ENCODE measurements at places on chromosomes 2 and 18.

DNA sequence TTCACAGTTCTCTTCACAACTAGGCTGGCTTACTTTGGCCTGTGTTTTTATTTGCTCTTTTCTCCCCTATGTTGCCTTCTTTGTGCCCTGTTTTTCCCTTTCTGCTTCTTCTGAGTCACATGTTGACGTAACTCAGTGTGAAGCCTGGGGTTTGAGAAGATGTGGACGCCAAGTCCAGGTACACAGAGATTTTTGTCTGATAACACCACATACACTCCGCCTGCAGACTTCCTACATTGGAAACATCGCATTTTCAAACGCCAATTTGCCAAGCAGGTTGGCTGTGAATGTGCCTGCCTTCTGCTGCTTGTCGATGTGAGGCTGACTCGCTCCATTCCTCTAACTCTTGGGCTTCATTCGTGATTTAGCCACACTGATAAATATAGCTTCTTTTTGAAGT, 62.6 kb upstream of the FN1 start:
- DNase-seq, result no peak

DNA sequence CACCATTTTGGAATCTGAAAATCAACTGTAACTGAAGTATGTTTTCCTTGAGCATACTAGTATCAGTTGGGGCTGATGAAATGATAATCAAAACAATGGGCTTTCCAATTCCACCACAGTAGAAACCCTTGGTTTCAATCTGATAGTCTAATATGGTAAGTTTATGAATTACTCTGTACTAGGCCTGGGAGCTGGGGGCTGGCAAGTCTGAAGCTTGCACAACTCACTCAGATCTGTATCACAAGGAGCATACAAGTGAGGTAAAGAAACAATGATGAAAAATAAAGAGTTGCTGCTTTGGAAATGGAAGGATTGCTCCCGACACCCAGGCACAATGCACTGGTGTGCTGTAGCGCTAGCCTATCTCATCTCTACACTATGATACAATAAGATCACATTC, 19.4 kb downstream of the ZEB2 start:
- DNase-seq, result no peak

DNA sequence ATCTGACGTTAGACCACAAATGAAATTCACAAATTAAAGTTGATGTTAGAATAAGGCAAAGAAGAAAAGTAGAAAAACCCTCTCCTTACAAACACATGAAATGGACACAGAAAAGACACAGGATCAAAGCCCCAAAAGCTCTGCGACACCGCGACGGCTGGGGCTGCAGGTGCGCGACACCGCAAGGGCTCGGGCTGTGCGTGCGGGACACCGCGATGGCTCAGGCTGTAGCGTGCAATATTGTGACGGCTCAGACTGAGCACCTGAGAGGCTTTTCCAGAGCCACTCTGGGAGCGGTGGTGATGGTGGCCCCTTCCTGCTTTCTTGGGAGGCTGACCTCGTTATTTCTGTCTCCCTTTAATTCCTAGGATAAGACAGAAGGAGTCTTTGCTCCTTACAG, 256.9 kb downstream of the TWIST2 start:
- DNase-seq, result no peak

DNA sequence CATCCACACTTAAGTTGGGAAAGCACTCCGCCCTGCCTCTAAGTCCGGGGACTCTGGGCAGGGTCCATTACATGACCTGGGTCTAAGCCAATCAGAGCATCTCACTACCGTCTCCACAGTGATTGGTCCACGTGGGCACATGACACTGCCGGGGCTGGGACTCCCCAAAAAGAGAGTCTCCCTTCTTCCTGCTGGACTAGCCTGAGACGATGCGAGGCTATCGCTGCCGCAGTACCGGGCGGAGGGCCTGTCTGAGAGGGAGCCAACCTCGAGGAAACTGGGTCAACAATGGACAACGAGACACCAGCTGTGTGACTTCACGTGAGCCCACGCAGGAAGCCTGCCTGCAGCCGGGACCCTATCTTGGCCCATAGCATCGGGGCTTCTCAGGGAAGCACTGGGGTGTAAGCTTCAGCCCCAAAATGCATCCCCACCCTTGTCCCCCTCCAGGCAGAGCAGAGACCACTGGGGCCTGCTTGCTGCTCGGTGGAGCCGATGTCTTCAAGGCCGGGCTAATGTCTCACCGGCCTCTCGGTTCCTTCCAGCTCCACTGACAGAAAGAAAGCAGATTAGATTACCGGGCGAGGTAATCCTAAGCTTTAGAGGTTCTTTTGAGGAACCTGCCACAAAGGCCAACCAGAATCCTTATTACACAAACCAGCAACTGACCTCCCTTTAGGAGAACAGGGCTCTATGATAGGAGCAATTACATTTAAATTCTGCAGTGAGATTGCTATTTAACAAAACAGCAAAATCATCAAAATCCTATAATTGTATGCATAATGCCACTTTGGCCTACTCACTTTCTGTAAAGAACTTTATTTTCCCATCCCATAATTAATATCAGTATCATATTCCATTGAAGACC, 21.3 kb upstream of the COPS8 start:
- DNase-seq, result no peak

- no peak for DNase-seq
Measured at GRCh38 chr2:238362626-238363025, 42.3 kb downstream of the TRAF3IP1 start.

All from femur (tissue), 1 donor.